ENCODE measurements at places on chromosomes 3 and 15.

DNA sequence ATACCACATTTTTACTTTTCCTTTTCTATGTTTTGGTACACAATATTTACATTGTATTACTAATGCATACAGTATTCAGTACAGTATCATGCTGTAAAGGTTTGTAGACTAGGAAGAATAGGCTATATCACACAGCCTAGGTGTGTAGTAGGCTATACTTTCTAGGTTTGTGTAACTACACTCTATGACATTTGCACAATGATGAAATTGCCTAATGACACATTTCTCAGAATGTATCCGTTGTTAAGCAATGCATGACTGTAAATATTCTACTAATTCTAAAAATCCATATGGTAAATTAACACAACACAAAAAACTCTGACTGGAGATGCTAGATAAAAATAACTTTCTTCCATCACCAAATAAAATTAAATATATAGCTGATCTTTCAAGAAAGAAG is 16.2 kb downstream of the NEDD4 start:
- no peak for DNase-seq

- DNase-seq = no peak
Observed at GRCh38 chr15:35596285-35596684, 50.3 kb upstream of the DPH6 start.

DNA sequence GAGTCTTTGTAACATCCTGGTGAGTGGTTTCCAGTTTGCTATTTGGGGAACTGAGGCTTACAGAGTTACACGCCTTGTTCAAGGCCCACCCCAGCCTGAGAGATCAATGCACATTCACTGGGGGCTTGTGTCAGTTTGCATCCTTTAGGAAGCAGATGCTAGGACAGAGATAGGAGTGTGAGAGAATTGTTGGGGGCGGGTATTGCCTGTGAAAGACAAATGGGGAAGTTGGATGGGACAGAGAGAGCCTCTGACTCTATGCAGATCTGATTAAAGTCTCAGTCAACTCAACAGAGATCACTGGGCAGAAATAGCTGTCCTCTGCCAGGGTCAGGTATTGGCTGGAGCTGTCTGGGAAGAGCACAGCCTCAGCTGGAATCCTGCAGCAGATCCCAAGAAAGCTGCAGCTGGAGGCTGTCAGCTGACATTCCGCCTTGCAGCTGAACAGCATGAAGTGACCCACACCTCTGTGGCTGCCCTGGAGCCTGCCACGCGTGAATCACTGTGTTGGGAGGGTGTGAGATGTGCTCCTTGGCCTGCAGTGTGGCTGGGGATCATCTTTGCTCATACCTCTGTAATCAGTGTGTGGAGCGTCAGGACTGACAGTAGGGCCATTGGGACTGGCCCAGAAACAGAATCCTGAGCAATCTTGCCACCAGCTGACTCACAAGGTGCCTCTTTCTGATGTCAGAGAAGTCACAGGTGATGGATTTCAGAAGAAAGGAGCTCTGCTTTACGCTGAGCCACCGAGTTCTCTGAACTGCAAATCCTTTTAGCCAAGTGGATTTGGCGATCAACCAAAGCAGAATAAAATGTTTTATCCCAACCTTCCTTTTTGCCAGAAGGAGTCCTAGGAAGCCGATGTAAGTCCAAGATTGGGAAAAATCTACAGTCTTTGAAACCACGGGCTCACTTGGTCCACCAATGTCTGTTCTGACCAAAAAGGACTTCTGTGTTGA is 284.1 kb upstream of the LRRFIP2 start:
- DNase-seq = no peak

GRCh38 chr3:24023197-24023596 is 78.1 kb downstream of the NR1D2 start:
- DNase-seq = no peak

GRCh38 chr3:106750092-106750491 is 627.1 kb upstream of the CCDC54 start:
- DNase-seq = no peak

DNA sequence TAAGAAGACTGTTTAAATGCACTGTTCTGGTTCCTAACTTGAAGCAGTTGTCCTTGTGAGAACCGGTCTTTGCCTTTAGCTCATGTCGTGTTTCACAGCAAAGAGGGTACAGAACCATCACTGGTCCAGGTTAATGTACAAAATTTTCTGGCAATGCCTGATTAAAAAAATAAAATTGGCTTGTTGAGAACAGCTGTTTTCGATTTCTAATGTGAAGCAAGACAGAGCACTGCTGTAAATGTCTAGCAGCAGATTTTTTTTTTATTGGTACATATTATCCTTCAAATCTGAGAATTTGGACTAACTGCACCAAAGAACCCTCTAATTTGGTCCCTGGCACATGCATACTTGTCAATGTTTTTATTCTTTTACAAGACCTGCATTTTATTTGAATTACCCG is 103.3 kb downstream of the STT3B start:
- DNase-seq = no peak

Data from stimulated activated CD4-positive, alpha-beta T cell treated with anti-CD3 and anti-CD28 coated beads, Interleukin-4, amount 100 ng/mL, for 4 hours (primary cell).